T-helper 1 cell (primary cell): ENCODE measurements at places on chromosomes 11 and 22.

GRCh38 chr11:86938900-86939880 lies 16.0 kb downstream of the FZD4 start:
- no peak for DNase-seq

DNA sequence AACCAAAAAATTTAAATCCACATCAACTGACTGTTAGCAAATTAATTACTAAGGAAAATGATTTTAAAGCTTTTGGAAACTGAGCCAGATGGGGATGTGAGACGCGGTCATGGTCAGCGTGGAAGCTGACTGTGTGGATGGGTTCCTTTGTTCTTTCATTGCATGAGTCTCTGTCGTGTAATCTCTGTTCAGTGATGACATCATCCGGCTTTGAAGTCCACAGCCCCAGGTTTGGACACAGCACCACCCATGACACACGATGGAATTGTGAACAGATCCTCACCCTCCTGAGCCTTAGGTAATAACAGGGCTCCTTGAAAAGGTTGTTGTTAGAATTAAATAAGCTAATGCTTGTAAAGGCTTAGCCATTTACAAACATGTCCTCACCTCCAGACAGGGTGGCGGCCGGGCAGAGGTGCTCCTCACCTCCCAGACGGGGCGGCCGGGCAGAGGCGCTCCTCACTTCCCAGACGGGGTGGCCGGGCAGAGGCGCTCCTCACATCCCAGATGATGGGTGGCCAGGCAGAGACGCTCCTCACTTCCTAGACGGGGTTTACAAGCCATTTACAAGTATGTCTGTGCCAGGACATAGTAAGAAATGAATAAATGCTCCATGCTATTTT lies 677.3 kb downstream of the TBC1D22A start:
- no peak for DNase-seq

DNA sequence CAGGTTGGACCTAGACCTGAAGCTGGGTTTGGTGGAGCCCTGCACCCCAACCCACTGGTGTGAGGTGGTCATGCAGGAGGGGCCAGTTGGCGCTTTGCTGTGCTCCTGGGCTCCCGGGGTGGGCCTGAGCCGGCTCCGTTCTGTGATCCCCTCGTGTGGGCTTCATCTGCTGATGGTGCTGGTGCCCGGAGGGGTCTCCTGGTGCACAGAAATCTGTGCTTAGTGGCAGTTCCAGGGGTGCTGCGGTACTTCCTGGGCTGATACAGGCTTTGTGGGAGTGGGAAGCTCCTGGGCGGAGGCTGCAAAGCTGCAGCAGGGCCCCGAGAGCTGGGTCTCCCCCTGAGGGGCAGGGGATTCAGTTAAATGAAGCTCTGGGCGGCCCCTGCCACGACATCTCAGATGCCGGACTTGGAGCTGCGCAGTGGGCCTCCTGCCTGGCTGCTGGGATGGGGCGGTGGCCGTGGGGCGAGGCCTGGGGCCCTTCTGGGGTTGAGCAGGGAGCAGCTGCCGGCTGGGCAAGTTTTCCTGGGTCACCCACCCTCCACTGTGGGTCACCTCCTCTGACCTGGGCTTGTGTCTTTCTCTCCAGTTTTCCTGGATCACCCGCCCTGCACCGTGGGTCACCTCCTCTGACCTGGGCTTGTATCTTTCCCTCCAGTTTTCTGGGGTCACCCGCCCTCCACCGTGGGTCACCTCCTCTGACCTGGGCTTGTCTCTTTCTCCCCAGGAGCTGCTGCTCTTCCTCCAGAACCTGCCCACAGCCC lies 410.5 kb downstream of the TBC1D22A start:
- DNase-seq: no peak

DNA sequence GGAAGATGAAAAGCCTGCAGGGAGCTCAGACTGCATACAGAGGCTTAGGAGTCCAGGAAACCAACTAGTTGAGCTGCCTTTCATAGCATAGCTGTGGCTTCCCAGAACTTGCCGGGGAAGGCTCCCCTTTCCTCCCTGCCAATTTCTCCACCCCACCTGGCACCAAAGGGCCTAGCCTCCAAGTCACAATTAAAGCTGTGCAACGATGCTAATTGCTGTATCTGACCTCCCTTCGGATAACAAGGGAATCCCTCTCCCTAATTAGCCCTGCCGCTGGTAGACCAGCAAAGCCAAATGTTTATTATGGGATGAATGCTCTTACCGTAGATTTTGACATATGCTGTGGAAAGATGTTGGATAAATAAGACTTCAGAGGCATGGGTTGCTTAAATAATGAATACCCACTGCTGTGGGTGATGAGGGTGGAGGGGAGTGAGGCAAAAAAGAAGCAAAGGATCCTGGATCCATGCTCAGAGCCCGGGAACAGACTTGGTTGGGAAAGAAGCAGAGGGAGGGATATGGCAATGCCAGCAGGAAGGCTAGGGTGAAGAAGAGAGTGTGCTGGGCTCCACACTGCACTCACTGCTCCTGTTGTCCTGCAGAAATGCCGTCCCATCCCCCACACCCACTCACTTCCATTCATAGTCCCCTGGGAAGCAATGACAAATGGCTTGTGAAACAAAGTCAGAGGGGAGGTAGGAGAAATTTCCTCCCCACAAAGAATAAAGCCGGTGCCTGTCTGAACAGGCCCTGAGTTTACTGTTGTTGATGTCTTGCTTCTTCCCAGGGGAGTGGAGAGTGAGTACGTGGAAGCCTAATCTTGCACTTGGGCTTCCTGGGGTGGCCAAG lies 608.1 kb upstream of the CADM1 start:
- no peak for DNase-seq

GRCh38 chr11:7056828-7057513 lies 31.8 kb upstream of the RBMXL2 start:
- no peak for DNase-seq

DNA sequence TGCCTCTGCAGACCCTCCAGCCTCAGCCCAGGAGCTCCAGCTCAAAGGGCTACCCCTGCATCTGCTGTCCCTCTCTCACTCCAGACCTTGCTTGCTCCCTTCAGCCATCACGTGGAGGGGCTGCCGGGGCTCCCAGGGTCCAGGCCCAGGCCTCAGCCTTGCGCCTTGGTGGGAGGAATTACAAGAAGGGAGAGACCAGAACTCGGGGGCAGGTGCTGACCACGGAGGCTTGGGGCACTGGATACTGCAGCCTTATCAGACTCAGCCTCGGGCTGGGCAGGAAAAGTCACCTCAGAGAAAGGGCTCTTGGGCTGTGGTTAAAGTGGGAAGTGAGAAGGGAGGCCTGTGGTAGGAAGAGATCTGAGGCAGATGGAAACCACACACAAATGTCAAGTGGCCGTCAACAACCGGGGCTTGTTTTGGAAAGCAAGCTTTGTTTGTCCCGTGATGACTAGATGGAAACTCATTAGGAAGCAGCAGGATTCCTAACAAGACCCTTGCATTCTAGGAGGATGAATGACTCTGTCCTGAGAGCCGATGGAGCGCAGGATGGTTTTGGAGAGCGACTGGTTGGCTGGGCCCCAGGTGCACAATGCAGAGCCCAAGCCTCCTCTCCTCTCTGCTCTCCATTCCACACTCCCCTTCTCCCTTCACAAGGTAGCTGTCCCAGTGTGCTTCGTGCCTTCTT lies 1321.7 kb downstream of the TBC1D22A start:
- DNase-seq: no peak

DNA sequence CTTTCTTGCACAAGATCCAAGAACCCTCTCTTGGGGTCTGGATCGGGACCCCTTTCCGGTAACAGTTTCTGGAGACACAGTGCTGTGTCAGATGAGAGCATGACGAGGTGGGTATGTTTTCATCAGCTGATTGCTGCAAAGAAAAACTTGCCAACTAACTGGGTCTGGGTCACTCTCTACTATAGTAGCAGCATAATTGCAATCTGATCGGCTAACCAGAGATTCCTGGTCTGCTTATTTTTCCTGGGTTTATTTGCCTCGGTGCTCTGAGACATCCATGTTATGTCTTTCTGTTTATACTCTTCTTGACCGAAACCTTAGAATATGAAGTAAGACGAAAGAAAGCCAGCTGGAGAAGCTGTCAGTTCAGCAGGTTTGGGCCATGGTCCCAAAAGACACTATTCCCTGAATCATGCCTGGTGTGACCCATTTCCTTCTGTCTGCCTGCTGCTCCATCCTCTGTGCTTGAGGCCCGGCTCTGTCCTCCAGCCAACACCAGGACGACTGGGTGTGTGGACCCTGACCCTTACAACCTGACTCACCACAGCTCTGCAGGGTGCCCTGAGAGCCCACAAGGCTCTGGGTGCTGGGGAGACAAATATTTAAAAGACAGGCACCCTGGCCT lies 24.1 kb upstream of the CLMP start:
- DNase-seq: no peak

- DNase-seq: no peak
Measured at GRCh38 chr22:22167791-22168189, 76.8 kb upstream of the VPREB1 start.

- no peak for DNase-seq
Measured at GRCh38 chr11:22779850-22780249, 49.8 kb downstream of the SVIP start.

GRCh38 chr22:48944433-48944750 lies 883.3 kb downstream of the BRD1 start:
- DNase-seq: no peak

- no peak for DNase-seq
Measured at GRCh38 chr11:46413760-46414465, 22.3 kb upstream of the CHRM4 start.

- no peak for DNase-seq
Measured at GRCh38 chr11:85869781-85870180, 14.6 kb downstream of the CCDC83 start.
